ENCODE measurements at places on chromosomes 6 and 20.

DNA sequence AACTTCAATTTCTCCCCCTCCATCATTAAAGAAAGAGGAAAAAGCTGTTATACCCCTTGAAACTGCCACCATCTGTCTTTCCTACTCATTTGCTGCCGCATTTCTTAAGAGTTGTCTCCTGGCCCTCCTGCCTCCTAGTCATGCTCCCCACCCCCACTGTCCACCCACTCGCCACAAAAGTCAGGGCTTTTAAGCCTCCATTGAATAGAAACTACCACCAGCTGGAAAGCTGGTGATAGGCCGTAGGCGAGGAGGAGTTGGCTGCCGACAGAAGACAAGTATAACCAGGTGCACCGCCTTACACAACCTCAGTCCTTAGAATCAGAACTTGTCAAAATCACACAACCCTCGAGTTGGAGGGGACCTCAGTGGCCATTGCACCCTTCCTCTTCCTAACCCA lies 67.6 kb downstream of the B3GAT2 start:
- DNase-seq, result no peak

GRCh38 chr6:61606500-61606899 lies 679.5 kb downstream of the KHDRBS2 start:
- no peak for DNase-seq

DNA sequence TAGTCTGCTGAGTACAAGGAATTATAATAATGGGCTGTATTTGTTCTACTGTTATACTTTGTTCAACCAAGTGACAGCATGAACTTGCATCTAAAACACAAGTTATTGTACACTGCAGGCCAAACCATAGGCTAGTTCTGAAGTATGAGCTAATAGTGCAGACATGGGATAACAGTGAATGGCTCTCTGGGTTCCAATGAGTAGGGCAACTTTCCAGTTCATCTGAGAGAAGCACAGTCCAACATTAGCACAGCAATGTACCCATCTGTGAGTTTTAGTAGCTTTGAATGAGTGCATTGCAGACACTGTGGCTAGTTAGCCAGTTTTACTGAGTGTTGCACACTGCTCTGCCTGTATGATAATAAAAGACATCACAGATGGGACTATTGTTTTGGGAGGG lies 56.5 kb upstream of the FUT9 start:
- DNase-seq, result no peak

GRCh38 chr20:36310215-36310981 lies 4.3 kb downstream of the DLGAP4 start:
- DNase-seq, result no peak

GRCh38 chr20:41854765-41855164 lies 236.6 kb upstream of the CHD6 start:
- no peak for DNase-seq

DNA sequence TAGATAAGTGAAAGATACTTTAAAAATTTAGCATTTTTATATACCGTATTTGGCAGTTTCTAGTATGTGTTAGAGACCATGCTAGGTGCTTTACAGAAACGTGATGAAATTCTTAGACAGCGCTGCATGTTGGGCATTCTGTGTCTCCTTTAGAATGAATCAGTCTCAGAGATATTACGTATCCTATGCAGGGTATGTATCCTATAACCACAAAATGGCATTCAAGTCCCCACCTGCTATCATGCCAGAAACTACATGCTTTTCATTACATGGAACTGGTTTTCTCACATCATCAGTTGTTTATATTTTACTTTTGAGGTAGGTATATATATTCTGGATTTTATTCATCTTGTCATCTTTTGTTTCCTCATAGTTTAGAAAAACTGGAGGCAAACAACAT lies 42.3 kb downstream of the PEX7 start:
- DNase-seq, result no peak

- no peak for DNase-seq
These were observed 150.3 kb upstream of the SASH1 start for GRCh38 chr6:148192310-148192709.

DNA sequence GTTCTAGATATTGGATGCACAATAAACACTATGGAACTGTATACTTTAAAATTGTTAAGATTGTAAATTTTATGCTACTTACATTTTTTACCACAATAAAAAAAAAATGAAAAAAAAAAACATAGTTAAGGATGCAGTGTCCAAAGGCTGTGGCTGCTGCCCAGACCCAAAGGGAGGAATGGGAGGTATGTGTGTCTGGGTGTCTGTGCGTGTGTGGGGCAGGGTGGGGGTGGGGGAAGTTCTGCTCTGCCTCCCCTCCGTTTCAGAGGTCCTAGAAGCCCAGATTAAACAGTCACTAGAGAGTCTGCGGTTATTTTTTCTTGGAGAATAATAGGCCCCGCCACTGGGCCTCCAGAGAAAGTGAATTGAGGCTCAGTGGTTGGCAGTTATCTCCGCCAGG lies 136.4 kb upstream of the ARMC2 start:
- no peak for DNase-seq

DNA sequence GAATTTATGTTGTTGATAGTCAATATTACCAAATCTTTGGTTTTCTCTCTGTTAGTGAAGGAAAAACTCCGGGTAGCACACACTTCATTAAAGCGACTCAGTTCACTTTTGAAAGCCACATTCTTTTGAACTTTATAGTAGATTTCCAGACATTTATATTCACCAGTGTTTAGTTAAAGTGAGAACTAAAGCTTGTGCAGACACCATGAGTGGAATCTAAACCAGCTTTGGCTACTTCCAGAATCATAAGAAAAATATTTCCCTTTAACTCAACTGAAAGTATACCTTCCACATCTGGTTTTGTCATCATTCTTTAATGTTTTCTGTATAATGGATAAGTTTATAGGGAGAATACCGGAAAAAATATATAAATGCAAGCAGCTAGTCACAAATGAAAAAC lies 92.1 kb upstream of the COL21A1 start:
- DNase-seq, result no peak

GRCh38 chr20:44478206-44478605 lies 2.5 kb downstream of the TTPAL start:
- no peak for DNase-seq

GRCh38 chr6:18445228-18445627 lies 58.1 kb downstream of the RNF144B start:
- DNase-seq, result no peak

DNA sequence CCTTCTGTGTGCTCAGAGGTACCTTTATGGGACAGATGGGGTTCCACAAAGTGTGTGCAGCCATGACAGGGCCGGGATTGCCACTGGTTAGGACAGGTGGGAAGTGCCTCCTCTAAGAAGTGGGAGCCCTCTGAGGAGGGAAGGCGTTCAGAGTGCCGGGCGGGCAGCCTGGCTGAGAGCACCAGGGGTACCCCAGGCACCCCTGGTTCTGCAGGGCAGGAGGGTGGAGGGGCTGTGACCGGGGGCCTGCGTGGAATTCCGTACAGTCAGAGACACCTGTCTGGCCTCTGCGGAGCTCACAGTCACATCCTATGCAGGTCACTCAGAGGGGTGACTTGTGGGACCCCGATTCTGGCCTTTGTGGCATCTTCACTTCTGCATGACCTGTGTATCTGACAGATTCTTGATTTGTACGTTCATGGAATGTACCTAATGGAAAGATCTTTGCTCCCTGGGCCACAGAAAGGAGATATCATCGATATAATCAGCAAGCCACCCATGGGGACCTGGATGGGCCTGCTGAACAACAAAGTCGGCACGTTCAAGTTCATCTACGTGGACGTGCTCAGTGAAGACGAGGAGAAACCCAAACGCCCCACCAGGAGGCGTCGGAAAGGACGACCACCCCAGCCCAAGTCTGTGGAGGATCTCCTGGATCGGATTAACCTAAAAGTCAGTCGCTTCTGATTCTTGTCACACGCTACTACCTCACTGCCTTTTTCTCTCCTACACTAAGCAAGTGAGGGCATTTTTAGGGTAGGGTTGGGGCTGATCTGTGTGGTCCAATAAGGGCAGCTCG lies 190.9 kb downstream of the SASH1 start:
- DNase-seq, result no peak

GRCh38 chr6:102075539-102075938 lies 682.0 kb downstream of the GRIK2 start:
- DNase-seq, result no peak

DNA sequence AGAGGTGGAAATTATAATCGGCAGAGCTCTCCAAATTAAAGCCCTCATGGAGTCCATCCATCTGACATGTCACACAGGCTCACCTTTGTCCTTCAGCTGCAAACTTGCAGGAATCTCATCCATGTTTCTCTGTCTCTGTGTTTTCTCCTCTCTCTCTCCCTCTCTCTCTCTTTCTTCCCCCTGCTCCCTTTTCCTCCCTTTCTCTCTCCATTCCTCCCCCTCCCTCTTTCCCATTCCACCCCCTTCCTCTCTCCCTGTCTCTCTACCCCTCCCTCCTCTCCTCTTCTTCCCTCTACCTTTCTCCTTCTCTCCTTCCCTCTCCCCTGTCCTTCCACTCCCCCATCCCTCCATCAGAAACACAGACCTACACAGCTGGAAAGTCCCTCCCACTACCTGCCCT lies 6.8 kb downstream of the NCR2 start:
- no peak for DNase-seq

DNA sequence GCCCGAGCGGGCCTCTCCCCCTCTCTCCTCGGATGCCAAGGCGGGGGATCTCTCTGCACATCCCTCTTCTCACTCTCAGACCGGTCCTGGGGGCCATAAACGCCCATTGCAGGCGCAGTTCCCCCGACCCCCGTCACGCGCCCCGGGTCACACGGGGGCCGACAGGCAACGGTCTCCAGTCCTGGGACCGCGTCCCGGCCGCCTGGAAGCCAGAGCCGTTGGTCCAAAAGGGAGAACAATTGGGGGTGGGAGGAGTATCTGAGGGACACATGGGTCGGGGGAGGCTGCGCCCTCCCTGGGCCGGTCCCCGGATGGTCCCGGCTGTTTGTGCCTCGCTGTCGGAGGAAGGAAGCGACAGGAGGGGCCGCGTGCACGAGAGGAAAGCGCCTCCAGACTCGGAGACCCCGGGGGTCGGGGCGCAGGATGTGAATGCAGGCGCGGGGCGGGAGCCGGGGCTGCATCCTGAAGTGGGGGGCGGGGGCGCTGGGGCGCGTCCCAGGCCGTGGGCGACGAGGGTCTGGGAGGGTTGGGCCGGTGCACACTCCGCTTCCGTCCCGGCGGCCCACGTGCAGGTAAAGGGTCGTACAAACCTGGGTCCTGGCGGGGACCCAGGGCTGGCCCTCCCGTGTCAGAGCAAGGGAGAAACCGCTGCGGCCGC lies 903 bp downstream of the SLC4A11 start:
- DNase-seq, result no peak

- DNase-seq, result no peak
These were observed 67.1 kb downstream of the REPS1 start for GRCh38 chr6:138920906-138921305.

DNA sequence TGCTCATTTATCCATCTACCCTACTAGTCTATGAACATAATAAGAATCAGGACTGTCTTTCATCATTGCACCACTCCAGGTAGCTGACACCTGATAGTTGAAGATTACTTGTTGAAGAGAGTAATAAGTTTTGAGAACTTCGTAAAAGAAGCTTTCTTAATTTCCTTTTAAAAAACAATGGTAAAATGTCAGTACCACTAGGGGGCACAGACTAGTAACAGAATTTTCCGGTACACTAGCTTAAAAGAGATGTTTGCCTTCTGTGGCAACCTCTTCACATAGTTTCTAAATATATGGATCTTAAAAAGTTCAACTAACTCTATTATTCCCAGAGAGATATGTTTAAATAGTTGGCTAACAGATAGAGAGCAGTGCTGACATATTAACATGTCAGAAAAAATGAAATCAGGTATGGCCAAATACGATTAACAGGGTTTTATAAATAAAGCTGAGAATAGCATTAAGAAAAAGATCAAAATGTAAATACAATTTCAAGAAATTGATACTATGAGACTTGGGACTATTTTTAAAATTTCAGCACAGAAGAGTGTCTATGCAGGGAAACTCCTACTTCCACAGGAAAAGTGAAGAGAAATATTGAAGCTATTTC lies 5.4 kb upstream of the KCNQ5 start:
- DNase-seq, result no peak

DNA sequence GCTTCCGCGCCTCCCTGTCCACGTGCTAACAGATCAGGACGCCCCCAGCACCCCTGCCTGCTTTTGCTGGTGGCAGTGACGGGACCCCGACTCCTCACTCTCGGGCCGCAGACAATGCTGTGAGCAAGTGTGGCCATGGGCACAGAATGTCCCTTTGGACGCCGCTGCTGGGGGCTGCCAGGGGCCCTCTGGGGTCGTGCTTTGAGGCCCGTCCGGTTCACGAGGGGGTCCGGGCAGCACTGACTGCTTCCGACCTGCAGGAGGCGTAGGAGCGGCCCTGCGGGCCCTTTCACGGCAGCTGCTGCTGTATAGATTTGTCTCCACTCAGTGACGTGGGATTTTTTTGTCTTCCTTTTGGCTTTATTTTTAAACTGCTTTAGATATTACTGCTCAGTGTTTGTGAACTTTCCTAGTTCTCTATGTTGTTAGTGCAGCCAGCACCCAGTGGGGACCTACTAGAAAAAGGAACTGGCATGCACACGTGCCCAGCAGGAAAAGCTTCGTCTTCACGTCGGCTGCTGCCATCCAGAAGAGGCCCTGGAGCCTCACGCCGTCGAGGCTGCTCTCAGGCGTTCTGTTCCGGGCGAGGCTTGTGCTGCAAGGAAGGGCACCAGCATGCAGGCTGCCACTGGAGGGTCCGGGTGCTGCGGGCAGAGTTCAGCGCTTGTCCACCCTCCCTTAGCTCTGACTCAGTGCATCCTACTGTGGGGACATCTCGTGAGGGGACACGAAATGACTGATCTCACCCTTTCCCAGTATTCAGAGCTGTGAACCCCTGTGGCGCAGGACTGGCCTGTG lies 21.7 kb downstream of the UCKL1 start:
- DNase-seq, result no peak

DNA sequence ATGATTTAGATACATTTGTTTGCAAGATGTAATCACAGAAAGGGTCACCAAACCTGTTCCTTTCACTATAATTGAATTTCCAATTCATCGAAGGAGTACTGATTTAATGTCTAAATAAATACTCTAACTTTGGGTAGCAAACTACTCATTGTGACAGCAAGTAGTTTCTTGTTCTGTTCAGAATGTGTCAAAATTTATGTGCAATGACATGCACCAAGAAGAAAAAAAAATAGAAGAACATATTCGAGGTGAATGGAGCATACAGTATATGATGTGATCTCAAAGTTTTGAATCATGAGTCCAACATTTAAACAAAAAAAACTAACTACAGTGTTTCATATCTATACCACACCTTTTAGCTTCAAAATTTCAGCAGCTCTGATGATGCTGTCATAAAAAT lies 583.6 kb upstream of the MMS22L start:
- no peak for DNase-seq
